NCI-H2171 (cell line): ENCODE measurements at places on chromosomes 4 and X.

DNA sequence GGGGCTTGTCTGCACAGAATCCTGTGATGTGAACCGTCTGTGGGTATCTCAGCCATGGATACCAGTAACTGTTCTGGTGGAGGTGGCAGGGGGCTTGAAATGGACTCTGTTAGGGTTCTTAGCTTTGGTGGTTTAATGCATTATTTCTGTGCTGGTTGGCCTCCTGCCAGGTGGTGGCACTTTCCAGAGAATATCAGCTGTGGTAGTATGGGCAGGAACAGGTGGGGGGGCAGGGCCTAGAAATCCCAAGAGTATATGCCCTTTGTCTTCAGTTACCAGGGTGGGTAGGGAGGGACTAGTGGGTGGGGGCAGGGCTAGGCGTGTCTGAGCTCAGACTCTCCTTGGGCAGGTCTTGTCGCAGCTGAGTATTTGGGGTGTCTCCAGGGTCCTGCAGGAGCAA, 106.7 kb downstream of the KIT start:
- peak; percentile 76 for DNase-seq

- DNase-seq: no peak
These were observed 1142.2 kb downstream of the ADGRL3 start for GRCh38 chr4:62342346-62342745.

DNA sequence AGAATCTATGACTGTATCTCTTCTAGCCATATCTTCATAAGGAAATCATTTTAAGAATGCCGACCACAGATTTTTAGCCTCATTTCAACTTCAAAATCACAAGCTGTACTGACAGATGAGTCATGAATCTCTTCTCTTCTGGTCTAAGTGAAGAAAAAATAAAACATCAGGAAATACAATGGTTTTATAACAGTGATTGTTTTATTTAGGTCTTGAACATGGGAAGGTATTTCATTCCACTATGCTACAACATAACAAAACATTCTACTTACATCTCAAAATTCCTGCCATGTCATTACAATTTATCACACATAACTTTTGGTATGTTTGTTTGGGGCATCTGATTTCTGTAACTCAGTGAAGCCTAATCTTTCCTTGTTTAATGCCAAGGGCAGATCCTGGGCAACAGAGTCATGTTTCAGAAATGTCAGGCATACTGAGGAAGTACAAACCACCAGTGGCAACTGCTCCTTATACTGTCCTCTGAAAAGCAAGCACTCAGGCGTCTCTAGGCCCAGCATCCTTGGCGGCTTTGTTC, 325.0 kb downstream of the PDHA2 start:
- DNase-seq: no peak

DNA sequence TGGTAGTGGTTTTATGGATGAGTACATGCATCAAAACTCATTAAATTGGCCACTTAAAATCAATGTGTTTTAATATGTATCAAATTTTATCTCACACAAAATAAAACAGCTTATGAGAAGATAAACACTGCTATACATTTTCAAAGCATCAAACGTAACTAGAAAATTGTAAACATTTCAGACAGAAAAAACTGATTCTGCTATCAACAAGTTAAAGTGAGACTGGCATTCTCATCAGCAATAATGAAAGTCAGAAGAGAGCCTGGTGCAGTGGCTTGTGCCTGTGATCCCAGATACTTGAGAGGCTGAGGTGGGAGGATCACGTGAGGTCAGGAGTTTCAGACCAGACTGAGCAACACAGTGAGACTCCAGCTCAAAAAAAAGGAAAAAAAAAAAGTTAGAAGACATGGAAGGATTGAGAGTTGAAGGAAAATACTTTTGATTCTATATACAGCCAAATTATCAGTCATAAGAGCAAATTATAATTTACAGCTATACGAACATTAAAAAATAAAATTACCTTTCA, 2.9 kb downstream of the TBCK start:
- no peak for DNase-seq

DNA sequence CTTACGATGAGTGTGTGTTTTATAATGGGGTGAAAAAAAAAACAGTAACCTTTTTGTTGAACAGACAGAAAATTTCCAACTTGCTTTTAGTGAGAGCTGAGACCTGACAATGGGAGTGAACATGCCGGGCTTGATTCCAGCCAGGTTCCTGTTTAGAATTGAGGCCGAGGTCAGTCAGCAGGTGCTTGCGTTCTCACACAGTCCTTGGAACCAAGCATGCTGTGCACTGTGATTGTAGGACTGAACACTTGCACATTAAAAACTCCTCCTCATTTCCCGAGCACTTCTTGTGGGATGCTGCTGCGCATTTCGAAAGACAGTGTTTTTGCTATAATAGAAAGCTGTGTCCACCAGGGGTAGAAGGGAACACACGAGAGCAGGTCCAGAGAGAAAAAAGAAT, 51.8 kb downstream of the TMEM131L start:
- DNase-seq: no peak

DNA sequence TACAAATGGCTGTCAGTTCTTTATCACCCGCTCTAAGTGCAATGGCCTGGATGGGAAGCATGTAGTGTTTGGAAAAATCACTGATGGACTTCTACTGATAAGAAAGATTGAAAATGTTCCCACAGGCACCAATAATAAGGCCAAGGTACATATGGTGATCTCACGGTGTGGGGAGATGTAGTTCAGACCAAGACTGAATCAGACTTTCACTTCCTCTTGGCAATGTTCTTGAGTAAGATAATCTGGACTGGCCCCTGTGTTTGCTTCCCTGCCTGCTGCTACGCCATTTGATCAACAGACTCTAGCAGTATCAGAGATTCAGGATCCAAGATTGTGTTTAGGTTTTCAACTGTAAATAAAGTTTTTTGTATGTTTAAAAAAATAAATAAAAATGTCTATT, 682.2 kb upstream of the AMOT start:
- no peak for DNase-seq

DNA sequence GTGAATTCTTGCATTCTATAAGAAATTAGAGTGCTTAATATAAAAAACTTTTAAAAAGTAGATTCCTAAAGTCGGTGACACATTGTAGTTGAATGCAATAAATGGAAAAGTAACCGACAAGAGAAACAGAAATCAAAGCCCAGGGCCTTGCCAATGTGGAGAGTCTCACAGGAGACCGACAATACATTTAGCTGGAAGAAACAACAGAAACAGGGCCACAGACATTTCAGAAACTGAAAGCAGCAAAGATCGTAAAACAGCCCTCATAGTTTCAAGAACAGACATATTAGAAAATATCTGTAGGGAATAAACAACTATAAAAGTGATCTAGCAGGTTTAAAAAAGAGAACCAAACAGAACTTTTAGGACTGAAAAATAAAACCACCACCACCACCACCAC, 49.5 kb downstream of the STAP1 start:
- no peak for DNase-seq

- DNase-seq: no peak
These were observed 83.0 kb downstream of the MAB21L2 start for GRCh38 chr4:150664935-150665334.

DNA sequence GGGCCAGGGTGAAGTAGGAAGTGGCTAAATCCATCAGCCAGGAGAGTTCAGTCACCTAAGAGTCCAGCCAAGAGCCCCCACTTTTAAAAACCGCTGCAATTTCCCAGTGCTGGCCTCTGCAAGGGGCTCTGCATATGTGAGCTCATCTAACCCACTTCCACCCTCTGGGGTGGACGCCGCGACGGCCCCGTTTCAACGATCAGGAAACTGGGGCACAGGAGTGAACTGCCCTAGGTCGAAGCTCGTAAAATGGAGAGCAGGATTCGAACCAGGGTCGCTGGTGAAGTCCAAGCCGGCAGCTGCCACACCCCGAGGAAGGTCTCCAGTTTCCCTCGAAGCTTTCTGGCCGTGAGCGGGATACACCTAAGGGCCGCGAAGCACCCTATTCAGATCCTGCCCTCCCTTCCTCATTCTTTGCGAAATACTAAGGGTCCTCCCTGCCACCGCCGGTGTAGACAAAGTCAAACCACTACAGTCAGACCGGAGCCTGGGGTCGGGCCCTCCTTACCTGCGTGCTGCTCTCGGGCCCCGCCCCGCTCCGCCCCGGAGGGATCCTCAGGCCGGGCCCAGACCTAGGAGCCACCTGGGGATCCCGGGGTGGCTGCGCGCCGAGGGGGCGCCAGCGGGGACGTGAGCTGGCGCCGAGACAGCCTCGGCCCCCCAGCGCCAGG, 446 bp downstream of the EVC2 start:
- DNase-seq: no peak

DNA sequence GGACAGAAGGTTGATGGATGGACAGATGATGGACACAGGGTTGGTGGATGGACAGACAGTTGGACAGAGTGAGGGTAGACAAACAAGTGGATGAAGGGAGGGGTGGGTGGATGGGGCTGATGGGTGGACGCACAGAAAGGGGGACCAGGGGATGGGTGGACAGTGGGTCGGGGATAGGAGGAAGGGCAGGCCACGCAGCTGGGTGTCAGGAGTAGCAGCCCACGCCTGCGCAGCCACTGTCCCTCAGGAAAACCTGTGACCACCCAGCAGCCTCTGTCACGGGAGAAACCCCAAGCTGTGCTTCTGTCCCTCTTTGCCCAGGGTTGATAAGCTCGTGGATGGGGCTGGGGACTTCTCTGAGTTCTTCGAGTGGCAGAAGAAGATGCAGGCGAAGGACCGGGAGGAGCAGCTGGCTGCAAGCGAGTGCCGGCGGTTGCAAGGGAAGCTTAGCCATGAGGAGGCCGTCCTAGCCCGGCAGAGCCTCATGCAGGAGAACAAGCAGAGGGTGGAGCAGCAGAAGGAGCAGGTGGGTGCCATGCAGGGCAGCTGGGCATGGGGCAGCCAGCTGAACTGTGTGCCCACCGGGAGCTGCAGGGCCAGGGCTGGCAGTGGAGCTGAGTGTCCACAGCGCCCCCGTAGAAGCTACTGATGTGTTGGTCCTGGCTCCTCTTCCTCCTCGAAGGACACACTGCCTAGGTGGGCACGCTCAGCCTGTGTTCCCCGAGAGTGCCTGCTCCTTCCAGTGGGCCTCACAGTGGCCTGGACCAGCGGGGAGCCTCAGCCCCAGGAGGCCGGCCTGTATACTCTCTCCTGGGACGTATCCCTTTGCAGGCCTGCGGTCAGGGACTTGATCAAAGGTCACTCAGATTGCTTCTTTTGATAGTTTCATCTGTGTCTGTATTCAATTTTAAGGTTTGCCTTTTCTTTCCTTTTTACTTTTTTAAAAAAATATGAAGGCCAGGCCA, 16.8 kb upstream of the RNF4 start:
- DNase-seq: no peak

- DNase-seq: no peak
These were observed 7.8 kb upstream of the CHRNA9 start for GRCh38 chr4:40327340-40327739.

DNA sequence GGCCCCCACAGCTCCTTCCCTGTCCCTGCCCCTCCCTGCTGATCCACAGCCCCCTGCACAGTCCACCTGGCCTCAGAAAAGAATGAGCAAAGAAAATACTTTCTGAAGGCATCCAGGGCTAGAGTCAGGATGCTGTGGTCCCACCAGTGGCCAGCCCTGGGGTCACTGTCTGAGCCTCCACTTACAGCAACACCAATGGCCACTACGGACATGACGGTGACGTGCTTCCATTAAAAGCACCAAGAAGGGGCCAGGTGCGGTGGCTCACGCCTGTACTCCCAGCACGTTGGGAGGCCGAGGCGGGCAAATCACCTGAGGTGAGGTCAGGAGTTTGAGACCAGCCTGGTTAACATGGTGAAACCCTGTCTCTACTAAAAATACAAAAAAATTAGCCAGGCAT, 4.0 kb downstream of the JAKMIP1 start:
- no peak for DNase-seq

GRCh38 chr4:52604215-52604614, 54.9 kb downstream of the USP46 start:
- no peak for DNase-seq

- no peak for DNase-seq
These were observed 412.9 kb downstream of the IDS start for GRCh38 chrX:149092179-149092578.

- DNase-seq: no peak
These were observed 16.9 kb downstream of the OTUD5 start for GRCh38 chrX:48940404-48940955.

DNA sequence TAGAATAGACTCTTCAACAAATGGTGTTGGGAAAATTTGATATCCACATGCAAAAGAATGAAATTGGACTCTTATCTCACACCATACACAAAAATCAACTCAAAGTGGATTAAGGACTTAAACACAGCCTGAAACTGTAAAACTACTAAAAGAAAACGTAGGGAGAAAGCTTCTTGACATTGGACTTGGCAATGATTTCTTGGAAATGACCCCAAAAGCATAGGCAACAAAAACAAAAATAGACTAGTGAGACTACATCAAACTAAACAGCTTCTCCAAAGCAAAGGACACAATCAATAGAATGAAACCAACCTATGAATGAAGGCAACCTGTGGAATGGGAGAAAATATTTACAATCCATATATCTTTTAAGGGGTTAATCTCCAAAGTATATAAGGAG, 94.7 kb upstream of the INTU start:
- DNase-seq: no peak

GRCh38 chr4:36394352-36394903, 113.0 kb downstream of the DTHD1 start:
- no peak for DNase-seq

- DNase-seq: no peak
These were observed 133.3 kb downstream of the GATB start for GRCh38 chr4:151627491-151627890.

GRCh38 chr4:45646885-45647590, 476.8 kb downstream of the GABRG1 start:
- no peak for DNase-seq

GRCh38 chr4:172143605-172144314, 330.6 kb downstream of the GALNTL6 start:
- no peak for DNase-seq

DNA sequence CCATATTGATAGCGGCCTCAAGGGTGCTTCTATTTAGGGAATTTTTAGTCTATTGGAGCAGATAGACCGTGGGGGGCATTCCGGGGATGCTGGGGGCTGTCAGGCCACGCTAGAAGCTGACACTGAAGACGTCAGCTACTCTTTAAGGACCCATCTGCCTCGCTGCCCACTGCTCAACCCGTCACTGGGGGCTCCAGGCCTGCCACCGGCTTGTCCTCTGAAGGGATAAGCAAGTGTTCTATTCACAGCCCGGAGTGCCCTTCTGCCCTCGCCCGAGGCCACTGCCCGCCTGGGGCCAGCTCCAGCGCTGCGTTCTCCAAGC, 679 bp upstream of the MSL3 start:
- no peak for DNase-seq

GRCh38 chr4:87835197-87835596, 2.4 kb downstream of the MEPE start:
- DNase-seq: no peak

- no peak for DNase-seq
These were observed 170.7 kb downstream of the GASK1B start for GRCh38 chr4:158002173-158002572.

- no peak for DNase-seq
These were observed 15.8 kb downstream of the CAMK2D start for GRCh38 chr4:113745711-113746110.

- no peak for DNase-seq
These were observed 312.9 kb downstream of the NAF1 start for GRCh38 chr4:162853788-162854187.

GRCh38 chrX:39859991-39860861, 237.5 kb downstream of the BCOR start:
- DNase-seq: peak; percentile 10

GRCh38 chrX:46327566-46328115, 217.6 kb downstream of the ZNF674 start:
- no peak for DNase-seq
